ENCODE measurements at places on chromosomes 5 and 9.

DNA sequence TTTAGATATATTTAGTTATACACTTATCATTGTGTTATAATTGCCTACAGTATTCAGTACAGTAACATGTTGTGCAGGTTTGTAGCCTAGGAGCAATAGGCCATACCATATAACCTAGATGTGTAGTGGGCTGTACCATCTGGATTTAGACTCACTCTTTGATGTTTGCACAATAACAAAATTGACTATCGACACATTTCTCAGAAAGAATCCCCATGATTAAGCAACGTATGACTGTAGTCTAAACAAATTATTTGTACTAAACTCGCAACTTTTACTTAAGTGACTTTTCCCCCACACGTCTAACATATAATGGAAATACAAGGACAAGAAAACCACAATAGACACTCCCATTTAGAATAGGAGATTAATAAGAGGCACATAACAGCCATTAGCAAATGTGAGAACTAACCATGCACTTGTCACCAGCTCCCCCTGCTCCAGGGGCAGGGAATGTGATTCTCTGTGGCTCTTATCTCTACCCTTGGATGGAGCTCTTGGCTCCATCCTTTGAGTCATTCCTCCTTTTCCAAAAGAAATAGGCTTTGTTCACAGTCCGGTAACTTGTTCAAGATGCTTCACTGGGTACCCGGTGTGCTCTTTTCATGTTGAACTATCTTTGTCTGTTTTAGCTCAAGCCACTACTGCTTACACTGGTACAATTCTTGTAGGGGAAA, 8.7 kb upstream of the B4GALT1 start:
- no peak for DNase-seq

GRCh38 chr9:130856474-130856873, 21.4 kb downstream of the ABL1 start:
- no peak for DNase-seq

- no peak for DNase-seq
These were observed 260.0 kb downstream of the NR2F1-AS1 start for GRCh38 chr5:93320920-93321445.

GRCh38 chr9:78035383-78035993, 3.9 kb upstream of the GNAQ start:
- DNase-seq = peak; percentile 81

GRCh38 chr9:3828495-3828894, 302.7 kb upstream of the RFX3 start:
- no peak for DNase-seq

- no peak for DNase-seq
These were observed 205.2 kb downstream of the CSNK1G3 start for GRCh38 chr5:123717139-123717538.

GRCh38 chr9:124218438-124218982, 39.2 kb upstream of the NEK6 start:
- DNase-seq = no peak

- no peak for DNase-seq
These were observed 8.2 kb upstream of the ELL2 start for GRCh38 chr5:95969651-95970358.

GRCh38 chr5:119379096-119379495, 23.3 kb downstream of the TNFAIP8 start:
- no peak for DNase-seq

DNA sequence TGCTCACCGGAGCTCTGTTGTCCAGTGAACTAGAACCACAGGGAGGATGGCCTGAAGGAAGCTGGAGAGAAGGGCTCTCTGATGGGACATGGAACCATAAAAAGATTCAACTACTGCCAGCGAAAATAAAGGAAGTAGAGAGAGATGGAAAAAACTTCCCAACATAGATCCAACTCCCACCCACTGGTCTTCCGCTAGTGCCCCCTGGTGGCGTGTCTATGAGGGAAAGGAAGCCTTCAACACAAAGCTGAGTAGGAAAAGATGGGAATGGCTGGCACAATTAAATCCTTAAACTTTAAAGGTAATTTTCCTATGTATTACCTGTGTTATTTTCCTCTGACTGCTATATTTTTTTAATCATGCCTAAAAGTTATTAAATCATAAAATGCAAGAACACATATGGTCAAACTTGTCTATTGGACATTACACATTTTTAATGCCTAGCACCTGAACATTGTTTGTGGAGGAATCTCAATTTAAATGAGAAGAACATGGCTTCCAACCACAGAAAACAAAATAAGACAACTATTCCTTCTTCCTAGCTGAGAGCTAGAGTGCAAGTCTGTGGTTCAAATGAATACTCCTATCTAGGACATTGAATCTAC, 51.5 kb downstream of the CEP120 start:
- DNase-seq = no peak

DNA sequence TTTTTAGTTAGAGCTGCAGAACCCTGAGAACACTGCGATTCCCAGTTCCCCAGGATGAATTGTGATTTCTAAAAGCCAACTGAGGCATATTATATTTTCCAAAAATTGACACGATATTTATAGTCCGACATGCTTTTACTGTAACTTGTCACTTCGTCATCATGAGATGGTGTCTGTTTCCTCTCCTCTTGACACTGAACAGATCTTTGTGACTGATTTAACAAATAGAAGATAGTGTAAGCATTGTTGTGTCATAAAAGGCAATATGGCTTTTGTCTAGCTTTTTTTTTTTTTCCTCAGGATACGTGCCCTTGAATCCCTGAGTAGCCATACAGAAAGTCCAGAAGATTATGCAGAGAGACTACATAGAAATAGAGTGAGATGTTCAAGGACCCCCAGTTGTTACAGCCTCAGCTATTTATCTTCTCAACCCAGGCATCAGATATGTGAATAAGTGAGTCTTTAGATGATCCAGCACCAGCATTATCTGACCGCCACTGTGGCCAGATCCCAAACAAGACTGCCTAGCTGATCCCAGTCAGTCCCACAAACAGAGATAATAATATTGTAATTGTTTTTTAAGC, 27.8 kb upstream of the CCL21 start:
- DNase-seq = no peak

DNA sequence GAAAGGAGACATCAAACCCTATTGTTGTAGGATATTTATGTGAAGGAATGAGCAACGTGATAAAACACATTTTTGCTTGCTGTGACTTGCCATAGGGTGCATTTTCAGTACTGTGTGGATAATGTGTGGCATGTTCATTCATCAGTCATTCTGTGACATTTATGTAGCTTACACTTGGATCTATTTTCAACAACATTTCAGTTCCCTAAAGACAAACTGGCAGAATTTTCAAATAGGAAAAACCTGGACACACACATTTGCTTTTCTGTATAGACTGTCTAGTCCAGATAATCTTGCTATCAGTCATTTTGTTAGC, 127.7 kb downstream of the TMC1 start:
- DNase-seq = no peak

GRCh38 chr5:128241051-128241695, 157.6 kb downstream of the SLC12A2 start:
- DNase-seq = no peak

- no peak for DNase-seq
These were observed 15.3 kb downstream of the C9orf152 start for GRCh38 chr9:110192531-110193261.

GRCh38 chr5:158561562-158562190, 538.0 kb downstream of the EBF1 start:
- no peak for DNase-seq

DNA sequence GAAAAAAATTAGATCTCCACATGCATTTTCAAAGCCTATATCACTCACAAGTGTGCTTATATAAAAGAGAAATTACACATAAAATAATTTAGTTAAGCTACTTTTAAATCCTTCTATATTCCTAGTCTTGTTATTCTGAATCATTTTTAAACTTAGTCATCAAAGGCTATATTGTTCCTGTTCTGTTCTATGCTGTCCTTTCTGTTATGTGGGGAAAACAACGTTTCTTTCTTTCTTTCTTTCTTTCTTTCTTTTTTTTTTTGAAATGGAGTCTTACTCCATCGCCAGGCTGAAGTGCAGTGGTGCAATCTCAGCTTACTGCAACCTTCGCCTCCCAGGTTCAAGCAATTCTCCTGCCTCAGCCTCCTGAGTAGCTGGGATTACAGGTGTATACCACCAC, 389.2 kb upstream of the FTMT start:
- DNase-seq = no peak

DNA sequence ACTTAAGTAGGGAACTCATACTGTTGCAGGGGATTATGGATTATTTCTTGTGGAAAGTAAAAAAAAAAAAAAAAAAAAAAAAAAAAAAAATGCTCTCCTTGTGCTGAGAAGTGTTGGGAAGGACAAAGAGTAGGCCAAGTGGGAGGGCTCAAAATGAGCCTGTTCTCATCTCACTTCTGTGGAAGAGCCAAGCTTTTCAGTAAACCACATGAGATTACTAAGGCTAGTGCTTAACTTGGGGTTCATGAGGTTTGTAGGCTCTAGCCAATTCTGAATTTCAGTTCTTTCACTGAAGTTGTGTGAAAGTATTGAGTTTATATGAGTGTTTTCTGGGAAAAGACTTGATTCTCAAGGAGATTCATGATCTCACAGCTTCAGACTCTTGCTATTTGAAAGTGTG, 23.0 kb upstream of the CEP78 start:
- no peak for DNase-seq

DNA sequence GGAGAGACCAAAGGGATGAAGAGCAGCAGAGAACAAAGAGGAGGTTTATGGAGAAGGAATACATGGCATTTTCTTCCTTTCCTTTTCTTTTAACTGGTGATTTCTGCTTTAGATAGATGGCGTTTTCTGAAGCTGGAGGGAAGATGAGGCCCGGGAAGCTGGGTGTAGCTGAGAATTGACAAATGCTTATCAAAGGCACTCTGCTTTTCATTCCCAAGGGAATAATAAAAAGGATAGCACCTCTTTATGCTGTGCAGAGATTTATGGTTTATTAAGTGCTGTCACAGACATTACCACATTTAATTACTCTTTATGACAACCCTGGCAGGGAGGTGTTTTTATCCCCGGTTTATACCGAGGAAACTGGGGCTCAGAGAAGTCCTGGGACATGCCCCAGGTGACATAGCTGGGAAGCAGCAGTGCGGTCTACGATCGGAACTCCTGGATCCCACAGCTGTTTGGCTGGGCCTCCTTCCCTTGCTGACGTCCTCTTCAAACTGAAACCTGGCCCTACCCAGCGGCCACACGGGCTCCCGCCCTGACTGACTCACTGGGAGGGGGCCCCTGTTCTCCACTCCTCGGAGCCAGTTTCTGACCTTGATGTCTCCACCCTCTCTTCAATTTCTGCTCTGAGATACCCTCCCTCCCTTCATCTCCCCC, 8.2 kb upstream of the EPB41L4B start:
- no peak for DNase-seq

DNA sequence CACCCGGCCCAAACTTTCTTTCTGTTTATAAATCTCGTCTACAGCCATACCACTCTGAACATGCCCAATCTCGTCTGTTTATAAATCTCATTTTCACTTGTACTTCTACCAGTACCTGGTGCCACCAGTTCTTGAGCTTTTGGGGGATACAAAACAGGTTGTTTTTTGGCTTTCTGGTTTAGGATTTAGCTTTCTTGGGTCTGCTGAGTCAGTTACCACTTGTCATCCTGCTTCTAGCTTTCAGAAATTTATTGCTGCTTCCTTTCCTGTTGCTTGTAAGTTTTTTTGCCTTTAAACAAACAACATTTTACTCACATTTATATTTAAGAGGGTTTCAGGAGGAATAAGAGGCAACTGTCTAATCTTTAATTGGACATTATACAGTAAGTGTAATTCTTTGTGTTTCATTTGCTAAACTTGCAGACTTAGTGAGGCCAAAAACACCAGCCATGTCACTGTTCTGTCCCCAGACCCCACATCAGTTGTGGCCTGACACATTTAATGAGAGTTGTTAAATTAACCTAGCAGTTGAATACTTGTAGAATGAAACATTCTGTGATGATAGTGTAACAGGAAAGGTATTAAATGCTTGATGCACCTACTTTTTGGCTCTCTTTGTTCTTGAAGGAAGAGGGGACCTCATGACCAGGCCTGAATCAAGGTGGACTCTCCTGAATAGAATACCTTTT, 11.8 kb downstream of the NDFIP1 start:
- DNase-seq = no peak

DNA sequence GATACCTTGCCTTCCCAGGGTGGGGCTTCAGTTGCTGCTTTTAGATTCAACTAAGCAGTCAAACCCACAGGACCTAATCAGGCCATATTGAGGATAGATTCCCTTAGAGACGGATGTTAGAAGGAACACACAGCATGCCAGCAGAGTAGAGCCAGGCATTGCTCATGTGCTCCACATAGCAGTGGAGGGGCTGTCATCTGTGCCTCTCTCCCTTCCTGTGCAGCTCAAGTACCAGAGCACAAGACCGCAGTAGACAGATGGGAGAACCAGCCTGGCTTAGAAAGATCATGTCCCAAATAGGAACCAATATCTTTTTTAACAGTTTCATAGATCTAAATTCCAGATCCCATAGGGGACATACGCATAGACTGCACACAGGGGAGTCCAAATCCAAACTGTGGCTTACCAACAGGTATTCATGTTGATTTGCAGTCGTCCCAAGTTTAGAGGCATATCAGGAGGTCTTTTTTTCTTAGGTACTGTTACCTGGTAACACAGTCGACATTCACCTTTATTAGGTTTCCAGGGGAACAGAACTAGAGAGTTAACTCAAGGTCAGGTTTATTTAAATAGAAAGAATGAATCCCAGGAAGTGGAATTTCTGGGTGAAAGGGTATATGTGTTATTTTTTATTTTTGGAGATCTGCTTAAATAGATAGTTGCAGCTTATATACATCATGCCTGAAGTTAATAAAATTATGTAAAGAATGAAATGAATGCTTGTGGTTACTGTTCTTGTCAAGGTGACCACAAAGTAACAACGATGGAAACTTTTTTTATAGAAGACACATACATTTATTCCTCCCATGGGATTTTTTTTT, 43.5 kb upstream of the PCAT7 start:
- DNase-seq = no peak

- no peak for DNase-seq
These were observed 41.3 kb upstream of the ROPN1L start for GRCh38 chr5:10400411-10400810.

DNA sequence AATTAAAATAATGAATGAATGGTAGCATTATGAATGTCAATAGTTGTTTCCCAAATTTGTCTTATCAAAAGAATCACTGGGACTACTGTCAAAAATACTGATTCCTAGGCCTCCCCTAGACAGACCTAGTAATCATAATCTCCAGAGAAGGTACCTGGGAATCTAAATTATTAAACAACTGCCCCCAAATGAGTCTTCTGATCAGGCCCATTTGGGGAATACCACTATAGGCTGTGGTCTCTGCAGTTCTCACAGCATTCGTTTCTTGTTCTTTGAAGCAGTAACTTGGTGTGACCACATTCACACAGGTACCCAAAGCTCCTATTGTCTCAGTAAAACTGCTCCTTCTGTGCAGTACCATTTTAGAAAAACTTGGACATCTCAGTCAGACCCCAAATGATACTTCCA, 230.9 kb downstream of the PIK3R1 start:
- no peak for DNase-seq
